ENCODE measurements at places on chromosomes 2 and 18.
A peak's percentile ranks its signal among the peaks of the same experiment; 100 is the strongest.

- peak; percentile 25 for DNase-seq
These were observed 31.0 kb upstream of the SLC3A1 start for GRCh38 chr2:44244135-44244871.

DNA sequence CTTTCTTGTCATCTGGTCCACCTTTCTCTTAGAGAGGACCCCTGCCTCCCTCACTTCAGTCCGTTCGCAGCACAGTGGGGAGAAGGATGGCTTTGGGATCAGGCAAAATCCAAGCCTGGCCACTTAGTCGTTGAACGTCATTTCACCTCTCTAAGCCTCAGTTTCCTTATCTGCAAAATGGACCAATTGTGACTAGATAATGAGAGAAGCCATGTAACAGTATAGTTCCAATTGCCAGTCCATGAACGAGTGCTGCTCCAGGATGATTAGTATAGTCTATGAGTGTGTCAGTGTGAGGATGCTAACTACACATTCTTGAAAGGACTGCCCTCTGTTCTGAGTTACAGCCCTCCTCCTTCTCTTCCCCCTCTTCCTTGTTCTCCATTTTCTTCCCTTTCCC, 1.1 kb downstream of the INHA start:
- DNase-seq: no peak

- no peak for DNase-seq
These were observed 79.3 kb downstream of the NABP1 start for GRCh38 chr2:191757208-191757607.

- DNase-seq: no peak
These were observed 310.8 kb upstream of the MAP2 start for GRCh38 chr2:209113026-209113425.

DNA sequence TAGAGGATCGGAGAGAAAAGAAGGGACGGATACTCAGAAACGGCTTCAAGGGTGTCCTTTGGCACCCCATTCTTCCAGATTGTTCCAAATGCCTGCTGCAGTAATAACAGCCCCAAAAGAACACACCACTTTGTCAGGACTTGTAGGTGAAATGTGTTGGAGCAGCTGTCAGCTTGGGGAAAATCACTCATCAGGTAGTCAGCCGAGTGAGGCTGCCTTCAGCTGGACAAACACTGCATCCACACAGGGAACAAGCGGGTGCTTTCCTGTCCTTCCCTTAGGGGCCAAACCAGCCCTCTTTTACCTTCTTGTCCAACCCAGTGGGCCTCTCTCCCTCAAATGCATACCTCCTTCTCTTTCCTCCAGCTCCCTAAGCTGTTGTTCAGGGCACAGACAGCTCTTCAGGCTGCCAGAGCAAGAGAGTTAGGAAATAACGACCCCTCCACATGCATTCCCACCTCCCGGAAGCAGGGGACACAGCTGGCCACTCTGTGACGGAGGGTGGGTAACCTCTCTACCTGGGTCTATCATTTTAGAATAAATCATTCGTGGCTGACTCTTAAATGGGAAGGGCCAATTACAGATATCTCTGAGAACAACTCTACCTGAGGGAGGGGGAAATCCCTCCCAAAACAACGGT, 48.1 kb downstream of the BCL11A start:
- DNase-seq: no peak

DNA sequence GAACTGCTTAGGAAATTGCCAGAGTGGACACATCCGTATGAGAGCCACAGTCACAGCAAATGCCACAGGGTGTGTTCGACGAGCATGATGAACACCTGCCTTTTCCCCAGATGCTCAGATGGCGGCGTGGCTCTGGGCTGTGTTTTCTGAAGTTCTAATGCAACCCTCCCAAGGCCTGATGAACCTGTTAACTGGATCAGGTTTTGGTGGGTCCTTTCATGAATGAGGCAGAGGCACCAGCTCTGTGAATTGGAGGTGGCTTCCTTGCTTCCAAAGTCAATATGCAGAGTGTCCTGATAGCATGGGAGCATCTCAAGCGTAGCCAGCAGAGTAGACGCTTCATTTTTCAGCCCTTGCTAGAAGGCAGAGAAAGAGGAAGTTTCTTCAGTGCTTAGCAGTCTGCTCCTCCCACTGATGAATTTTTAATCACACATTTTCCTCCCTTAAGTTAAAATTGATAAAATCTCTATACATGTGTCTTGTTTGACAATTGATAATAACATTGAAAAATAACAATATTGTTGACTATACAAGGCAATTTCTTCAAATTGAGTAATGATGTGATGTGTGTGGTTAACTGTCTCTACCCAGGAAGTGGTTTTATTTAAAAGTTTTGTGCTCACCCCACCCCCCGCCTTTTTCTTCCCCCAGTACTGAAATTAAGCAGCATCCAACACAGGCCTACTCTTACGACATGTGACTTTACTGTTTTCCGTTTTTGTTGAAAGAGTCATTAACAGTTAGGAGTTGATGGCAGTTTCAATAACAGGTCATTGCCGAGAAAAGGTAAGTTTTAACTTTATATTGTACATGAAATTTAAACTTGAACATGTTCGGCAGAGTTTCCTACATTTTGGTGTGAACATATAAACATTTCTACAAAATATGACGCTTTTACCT, at the start of gene ARHGAP15:
ARHGAP15 (plus strand) TSS at position 739 of the 900 bp plus-strand sequence.
- DNase-seq: peak; percentile 61

DNA sequence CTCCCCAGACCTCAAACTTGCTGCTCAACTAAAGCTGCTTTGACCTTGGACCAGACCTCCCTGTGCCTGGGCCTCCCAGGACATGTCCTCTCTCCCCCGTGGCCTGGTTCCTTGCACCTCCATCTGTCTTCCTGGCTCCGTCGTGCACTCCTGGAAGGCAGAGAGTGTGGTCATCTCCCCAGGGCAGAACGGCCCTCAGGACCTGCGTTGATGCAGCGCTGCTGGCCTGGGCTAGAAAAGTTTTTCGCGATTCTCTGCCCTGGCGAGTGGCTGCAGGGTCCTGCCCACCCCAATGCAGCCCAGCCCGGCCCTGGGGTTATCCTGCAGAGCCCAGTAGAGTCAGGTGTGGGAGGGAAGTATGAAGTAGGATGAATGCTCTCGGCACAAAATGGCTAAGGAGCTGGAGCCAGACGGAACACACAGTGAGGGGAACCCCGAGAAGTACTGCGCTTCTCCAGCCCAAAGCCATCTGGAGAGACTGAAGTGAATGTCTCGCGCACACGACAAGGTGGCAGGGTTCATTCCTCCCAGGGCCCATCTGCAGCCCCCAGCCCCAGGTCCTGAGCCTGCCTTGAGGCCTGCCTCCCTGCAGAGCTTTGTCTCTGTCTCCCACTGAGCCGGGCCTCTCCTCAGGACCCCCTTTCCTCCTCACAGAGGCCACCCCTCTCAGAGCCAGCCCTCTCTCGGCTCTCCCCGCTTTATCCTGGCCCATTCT, 41.7 kb downstream of the ATOH8 start:
- no peak for DNase-seq

Measured in stimulated activated CD8-positive, alpha-beta memory T cell treated with anti-CD3 and anti-CD28 coated beads, Interleukin-7, amount 100 ng/mL, for 48 hours (primary cell).